ENCODE measurements at places on chromosomes 3 and 15.

GRCh38 chr3:32700244-32700643 lies 15.3 kb downstream of the CNOT10 start:
- DNase-seq: no peak

DNA sequence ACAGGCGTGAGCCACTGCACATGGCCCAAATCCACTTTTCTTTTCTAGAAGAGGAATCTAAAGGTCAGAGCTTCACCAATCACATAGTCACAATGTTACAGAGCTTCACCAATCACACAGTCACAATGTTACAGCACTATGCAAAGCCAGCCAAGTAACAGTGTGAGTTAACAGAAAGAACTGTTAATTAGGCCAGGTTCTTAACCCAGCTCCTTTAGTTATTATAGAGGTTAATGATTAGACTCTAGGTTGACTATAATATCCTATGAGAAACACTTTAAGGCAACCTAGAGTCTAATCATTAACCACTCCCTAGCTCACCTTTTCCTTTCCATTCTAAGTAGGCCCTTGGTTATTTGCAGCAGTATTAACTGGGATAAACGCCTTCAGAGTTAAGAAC lies 54.0 kb downstream of the TASOR start:
- DNase-seq: no peak

DNA sequence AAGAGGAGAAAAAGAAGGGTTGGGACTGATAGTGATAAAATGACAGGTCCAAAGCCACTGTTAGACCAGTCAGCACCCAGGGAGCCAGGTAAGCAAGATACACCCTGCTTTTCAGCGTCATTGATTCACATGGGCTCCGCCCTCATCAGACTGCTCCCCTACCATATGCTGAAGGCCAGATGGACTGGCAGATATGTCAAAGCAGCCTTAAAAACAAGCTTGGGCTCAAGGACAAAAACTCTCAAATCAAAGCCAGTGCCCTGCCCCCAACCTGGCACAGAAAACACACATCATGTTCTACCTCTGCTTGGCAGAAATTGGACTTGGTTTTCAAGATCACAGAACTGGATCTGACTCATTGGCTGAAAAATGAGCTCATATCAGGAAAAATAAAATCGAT lies 33.4 kb downstream of the SH3BP5 start:
- DNase-seq: no peak

DNA sequence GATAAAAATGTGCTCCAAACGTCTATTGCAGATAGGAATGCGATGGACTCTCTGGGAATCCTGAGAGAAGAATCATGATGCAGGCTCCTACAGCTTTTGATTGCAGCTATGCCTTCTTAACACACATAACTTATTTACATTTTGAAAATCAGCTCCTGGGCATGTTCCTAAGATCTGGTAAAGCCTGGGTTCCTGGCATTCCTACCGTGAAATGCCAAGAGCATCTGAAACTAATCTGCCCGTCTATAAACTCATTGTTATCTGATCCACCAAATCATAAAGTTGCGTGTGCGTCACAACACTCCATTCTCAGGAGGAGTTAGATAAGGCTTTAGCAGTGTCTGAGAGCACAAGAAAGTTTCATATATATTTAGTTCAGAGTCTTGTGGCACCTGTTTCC lies 79.0 kb upstream of the VGLL3 start:
- no peak for DNase-seq

- no peak for DNase-seq
Measured at GRCh38 chr3:22971497-22971896, 231.6 kb upstream of the UBE2E2 start.

- DNase-seq: no peak
Measured at GRCh38 chr15:78244101-78244500, 9.7 kb upstream of the ACSBG1 start.

GRCh38 chr3:174294616-174295015 lies 564.5 kb upstream of the NAALADL2 start:
- DNase-seq: no peak

- DNase-seq: no peak
Measured at GRCh38 chr3:187369089-187369447, 883 bp downstream of the RTP4 start.

GRCh38 chr15:95577927-95578326 lies 752.6 kb upstream of the NR2F2 start:
- DNase-seq: no peak

DNA sequence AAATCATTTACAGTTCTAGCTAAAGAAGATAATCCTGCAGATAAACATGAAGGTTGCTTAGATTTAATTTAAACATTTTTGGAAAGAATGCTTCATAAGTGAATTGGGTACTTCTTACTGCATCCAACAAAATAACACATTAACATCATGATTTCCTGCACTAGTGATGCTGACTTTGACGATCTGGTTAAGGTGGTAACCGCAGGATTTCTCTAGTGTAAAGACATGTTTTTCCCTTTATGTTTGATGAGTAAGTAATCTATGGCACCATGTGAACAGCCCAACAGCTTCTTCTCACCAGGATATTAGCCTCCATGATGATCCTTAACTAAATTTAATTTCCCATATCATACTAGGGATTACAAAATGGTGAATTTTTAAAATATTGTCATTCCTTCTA lies 14.1 kb downstream of the SPPL2A start:
- no peak for DNase-seq

GRCh38 chr15:50552238-50552637 lies 5.8 kb upstream of the USP50 start:
- DNase-seq: no peak

- DNase-seq: no peak
Measured at GRCh38 chr3:61877359-61878138, 316.2 kb downstream of the PTPRG start.

DNA sequence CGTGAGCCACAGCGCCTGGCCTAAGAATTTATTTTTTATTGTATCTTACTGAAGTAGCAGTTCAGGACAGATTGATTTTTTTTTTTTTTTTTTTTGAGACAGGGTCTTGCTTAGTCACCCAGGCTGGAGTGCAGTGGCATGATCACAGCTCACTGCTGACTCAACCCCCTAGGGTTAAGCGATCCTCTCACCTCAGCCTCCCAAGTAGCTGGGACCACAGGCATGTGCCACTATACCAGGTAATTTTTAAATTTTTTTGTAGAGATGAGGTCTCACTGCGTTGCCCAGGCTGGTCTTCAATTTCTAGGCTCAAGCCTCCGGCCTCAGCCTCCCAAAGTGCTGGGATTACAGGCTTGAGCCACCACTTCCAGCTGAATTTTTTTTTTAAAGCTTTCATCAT lies 99.8 kb upstream of the HERC1 start:
- no peak for DNase-seq

DNA sequence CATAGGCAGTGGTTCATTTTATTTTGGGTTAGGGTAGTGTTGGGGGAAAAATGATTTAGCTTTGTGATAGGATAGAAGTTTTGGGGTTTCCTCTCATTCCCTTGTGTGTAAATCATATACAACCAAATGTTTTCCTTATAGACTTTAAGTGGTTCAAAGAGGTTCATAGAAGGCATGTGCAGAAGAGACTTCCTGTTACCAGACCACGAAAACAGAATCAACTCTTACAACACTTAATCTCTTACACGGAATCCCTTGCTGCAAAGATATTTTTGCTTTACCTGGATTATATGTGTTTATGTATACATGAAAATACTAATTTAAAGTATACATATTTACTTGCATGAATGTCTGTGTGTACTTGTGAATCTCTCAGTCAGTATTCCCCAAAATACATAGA lies 2.9 kb downstream of the TMOD2 start:
- DNase-seq: no peak

GRCh38 chr3:131714585-131715220 lies 211.9 kb upstream of the MRPL3 start:
- DNase-seq: no peak

DNA sequence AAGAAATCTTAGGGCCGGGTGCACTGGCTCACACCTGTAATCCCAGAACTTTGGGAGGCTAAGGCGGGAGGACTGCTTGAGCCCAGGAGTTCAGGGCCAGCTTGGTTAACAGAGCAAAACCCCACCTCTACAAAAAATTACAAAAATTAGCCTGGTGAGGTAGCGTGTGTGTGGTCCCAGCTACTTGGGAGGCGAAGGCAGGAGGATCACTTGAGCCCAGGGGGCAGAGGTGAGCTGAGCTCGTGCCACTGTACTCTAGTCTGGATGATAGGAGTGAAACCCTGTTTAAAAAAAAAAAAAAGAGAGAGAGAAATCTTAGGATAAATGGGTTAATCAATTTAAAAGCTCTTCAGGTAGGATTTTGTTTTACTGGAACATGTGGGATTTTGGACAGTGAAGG lies 31.2 kb upstream of the DUT start:
- DNase-seq: no peak

GRCh38 chr3:71585887-71586809 lies 2.6 kb upstream of the FOXP1 start:
- no peak for DNase-seq

GRCh38 chr3:126156468-126156867 lies 23.9 kb downstream of the ALDH1L1 start:
- DNase-seq: peak; percentile 9

GRCh38 chr3:43102773-43103480 lies 3.0 kb downstream of the POMGNT2 start:
- DNase-seq: no peak

- no peak for DNase-seq
Measured at GRCh38 chr3:131702146-131702545, 199.4 kb upstream of the MRPL3 start.

DNA sequence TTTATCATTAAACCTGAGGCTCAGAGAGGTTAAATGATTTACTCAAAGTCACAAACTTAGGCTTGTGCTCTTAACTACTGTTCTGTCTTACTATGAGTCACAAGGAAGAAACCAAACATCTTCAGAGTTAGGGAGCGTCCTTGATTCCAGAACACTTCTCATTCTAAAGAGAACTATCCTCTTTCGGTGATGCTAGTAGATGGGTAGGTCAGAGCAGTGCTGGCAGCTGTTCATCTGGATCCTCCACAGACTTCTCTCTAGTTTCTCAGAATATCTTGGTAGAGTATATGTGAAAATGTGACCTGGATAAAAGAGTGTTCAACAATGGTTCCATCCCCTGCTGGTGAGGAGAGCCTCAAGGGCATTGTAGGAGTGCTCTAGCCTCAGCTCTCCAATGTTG lies 3.3 kb downstream of the ARL6IP5 start:
- no peak for DNase-seq

DNA sequence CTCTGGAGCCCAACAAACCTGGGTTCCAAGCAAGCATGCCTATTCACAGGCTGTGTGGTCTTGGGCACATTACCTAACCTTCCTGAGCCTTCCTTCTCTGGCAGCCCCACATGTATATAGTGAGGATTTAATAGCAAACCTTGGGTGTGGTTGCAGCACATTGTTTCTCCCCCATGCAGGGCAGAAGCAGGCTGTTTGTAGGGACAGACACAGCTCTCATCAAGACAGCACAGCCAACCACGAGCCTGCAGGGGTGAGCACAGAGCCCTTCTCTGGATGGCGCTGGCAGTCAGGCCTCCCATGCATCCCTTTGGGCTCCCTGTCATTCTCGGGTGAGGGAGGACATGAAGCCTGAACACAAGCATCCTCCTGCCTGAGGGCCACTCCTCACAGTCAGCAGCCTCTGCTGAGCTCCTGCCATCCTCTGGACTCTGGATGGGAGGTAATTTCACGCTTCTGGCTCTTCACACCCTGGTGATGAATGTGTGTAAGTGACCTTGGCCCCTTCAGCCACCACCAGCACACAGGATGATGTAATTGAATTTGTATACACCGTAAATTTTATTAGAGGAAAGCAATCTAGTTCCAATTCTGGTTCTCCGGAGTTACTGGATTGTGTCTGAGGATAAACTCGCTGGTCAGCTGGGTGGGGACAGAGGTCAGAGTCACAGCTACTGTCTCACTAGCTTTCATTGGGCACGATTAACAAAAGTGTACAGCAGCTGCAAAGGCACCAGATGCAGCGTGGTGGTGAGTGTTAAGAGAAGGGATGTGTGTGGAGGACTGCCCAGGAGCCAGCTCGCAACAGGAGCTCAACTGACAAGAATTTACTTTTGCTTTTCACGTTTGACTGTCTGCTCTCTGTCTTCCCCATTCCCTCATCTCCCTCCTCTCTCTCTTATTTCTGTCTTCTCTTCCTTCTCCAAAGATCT lies 118.1 kb downstream of the CLSTN2 start:
- DNase-seq: no peak

DNA sequence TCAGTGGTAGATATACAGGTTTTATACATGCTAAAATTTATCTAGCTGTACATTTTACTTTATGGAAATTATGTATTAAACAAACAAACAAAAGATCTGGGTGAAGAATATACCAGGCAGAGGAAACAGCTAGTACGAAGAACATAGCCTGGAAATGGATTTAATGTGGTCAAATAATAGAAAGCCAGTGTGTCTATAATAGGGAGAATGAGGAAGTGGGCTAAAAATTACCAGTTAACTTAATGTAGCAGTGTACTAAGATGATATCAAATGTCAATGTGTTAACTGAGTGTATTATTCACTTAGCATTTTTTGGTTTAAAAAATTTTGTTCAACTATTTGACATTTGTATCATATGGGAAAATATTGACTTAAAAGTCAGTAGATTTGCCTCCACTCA lies 22.8 kb upstream of the SLC15A2 start:
- no peak for DNase-seq

DNA sequence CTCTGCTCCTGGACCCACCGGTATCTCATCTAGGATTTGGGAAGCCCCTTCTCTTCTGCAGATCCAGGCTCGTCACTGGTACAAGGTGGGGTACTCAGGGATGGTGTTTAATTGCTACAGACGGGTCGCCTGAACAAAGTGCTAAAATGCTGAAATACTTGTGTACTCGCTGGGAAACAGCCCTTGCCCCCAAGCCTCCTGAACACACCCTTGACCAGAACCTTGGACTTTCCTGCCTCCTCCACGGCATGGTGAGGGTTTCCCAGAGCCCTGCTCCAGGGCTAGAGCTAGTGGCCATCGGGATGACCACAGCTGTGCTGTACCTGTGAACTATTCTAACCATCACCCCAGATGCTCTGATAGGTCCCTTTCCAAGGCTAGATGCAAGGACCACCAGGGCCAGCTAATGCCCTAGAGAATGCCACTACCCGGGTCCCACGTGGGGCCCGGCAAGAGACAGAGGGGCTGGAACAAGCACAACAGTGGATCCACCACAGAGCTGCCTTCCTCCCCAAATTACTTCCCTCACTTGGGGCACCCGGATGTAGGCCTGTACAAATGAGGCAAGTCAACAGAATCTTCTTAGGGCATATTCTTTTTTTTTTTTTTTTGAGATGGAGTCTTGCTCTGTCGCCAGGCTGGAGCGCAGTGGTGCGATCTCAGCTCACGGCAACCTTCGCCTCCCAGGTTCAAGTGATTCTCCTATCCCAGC lies 267.3 kb downstream of the FOXP1 start:
- no peak for DNase-seq

- DNase-seq: no peak
Measured at GRCh38 chr3:138507524-138507923, 73.1 kb downstream of the ESYT3 start.

GRCh38 chr3:20040548-20041196 lies 426 bp downstream of the KAT2B start:
- DNase-seq: peak; percentile 56

GRCh38 chr3:24829011-24829581 lies 334.4 kb upstream of the THRB start:
- no peak for DNase-seq

GRCh38 chr3:11130385-11130784 lies 23.9 kb upstream of the HRH1 start:
- DNase-seq: no peak

GRCh38 chr15:81481346-81481745 lies 107.3 kb upstream of the TMC3 start:
- no peak for DNase-seq

- DNase-seq: no peak
Measured at GRCh38 chr3:107756649-107757048, 233.9 kb downstream of the BBX start.
